ENCODE measurements at places on chromosomes 3 and 15. TPM values are rescaled to one million over a fixed set of nuclear protein-coding genes. Genes with fewer than 3 reads are reported as not detected.
A peak's percentile ranks its signal among the peaks of the same experiment; 100 is the strongest.

GRCh38 chr3:43922374-43922773 lies 231.6 kb downstream of the ABHD5 start:
- no peaks in the 10 kb centered on the region for H3K36me3 ChIP-seq
- DNase-seq, result no peak
- H3K27ac ChIP-seq, result no peak overlapping the region
- peaks cover 6% of the 10 kb centered on the region for H3K4me1 ChIP-seq
- H3K27me3 ChIP-seq, result peaks cover 26% of the 10 kb centered on the region

DNA sequence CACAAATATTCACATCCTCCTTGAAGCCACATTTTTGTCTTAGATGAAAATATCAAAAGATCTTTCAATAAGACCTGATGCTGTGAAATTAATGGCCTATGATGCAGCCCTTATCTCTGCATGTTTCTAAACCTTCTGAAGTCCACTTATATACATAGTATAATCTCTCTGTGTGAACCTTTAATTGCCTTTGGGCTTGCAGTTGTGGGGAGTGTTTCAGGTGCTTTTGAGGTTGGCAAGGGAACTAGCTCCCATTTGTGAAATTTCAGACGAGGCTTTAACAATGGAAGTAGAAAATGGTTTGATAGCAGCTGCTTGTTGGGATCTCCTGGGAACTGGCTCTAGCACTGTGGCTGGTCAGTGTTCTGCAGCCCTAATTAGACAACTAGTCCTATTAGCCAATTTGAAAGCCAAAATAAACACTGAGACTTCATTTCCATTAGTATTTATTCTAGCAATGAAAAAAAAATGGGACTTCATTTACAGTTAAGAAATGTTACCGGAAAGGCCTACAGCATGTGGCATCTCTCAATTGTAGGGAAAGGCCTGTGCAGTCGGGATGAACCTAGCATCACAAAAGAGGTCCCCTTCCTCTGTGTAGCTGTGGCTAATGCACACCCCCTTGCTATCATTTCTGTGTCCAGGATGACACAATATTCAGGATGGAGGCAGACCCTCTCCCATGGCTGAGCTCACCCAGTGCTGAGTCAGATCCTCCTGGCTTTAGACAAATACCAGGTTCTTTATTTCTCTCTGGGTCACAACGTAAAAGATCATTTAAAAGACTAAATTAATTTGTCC lies 140.7 kb upstream of the TRIM42 start:
- no peaks in the 10 kb centered on the region for H3K27me3 ChIP-seq
- no peak overlapping the region for H3K4me3 ChIP-seq
- no peaks in the 10 kb centered on the region for H3K4me1 ChIP-seq
- peak; percentile 11 for DNase-seq
- no peak overlapping the region for H3K27ac ChIP-seq

GRCh38 chr3:22117751-22118346 lies 366.8 kb upstream of the ZNF385D start:
- no peak overlapping the region for H3K4me3 ChIP-seq
- H3K27ac ChIP-seq, result no peak overlapping the region
- H3K4me1 ChIP-seq, result no peaks in the 10 kb centered on the region
- DNase-seq, result no peak
- no peaks in the 10 kb centered on the region for H3K27me3 ChIP-seq
- H3K36me3 ChIP-seq, result no peaks in the 10 kb centered on the region

- H3K4me3 ChIP-seq, result no peak overlapping the region
- DNase-seq, result no peak
- H3K27ac ChIP-seq, result peak overlapping the region; percentile 80
- no peaks in the 10 kb centered on the region for H3K36me3 ChIP-seq
Measured at GRCh38 chr15:31397851-31398661, 71.4 kb downstream of the KLF13 start.

DNA sequence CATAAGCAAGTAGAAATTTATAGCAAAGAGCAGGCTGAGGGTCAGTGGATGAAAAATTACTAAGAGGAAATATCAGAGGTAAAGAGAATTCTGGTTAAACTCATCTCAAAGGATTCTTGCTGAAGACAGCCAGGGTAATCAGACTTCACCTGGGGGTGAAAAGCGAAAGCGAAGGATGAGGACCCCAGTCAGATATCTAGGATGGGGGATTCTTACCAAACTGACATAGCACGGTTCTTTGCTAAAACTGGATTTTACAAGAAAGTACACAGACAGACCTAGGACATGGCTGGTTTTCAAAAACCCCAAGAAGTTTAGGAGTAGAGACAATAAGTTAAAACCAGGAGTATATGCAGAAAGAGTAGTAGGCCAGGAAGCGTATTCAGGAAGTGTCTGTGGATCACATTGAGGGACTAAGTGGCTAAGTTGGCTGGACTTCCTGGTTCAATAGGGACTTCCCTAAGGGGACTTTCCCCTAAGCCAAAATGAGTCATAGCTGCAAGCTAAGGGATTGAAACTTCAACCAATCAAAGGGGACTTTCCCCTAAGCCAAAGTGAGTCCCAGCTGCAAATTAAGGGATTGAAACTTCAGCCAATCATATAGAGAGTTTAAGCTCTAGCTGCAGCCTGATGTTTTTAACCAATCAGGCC lies 2.4 kb upstream of the CFAP91 start:
- H3K4me1 ChIP-seq, result peaks cover 13% of the 10 kb centered on the region
- no peak overlapping the region for H3K4me3 ChIP-seq
- peaks cover 11% of the 10 kb centered on the region for H3K27me3 ChIP-seq
- no peak for DNase-seq

DNA sequence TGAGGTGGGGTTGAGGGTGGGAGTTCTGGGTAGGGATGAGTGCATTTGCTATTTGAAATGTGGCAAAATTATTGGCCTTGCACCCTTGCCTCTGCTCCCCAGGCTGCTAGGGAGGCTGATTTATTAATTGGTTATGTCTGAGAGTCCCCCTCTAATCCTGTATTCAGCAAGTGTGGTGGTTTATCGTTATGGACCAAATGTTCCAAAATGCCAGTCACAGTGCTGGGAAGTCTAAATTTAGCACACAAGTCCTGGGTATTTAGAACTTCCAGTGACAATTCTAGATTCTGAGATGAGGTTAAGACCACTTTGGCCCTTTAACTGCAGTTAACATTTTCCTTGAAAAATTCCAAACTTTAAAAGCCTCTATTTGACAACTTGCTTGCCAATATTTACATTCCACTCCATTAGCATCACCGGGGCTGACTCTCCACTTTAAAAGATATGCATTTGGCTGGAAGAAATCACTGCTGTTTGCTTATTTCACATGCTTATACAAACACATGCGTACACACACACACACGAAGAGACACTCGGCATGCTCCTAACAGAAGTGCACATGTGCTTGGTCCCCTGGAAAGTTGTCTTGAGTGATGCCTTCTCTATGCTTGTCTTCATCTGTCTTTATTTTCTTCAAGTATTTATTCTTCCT lies 247.7 kb downstream of the IL20RB start:
- no peak overlapping the region for H3K4me3 ChIP-seq
- no peaks in the 10 kb centered on the region for H3K36me3 ChIP-seq
- H3K27ac ChIP-seq, result no peak overlapping the region
- DNase-seq, result no peak
- no peaks in the 10 kb centered on the region for H3K27me3 ChIP-seq

DNA sequence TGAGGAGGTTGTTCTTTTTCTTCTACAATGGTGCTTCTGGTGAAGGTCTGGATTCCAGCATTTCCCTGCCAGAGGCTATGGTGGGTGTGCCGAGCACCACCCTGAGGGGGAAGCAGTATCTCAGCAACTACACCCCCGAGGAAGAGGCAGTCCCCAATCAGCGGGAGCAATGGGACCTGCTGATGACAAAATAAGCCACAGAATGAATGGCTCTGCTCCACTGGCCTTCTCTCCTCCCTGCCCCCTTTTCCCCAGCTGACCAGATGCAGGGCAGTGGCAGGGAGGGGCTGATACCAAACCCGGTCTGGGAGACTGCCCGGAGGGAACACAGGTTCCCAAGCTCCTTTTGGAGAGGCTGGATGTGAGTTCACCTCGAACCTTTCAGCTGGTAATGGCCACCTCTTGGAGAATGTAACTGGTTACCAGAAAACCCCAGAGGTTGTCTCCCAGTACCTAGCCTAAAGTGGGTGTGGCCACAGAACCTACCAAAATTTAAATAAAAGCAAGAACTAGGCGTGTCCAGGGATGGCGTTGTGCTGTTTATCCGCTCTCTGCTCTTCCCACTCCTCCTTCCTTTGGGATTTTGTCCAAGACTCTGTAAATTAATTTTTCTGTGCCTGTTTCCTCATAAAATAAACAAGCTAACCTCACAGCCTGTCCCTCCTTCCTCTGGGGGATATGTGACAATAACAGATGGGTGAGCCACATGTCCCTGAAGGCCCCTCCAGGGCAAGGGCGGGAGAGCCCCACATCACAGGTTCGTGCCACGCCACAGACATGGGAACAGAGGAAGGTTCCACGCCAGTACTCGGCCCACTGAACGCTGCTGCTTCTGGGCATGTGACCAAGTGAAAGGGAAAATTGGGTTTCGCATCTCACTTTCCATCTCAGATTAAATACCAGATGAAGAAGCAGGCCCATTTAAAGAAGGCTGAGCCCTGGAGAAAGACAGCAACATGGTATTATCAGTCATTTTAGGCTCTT lies 35.1 kb upstream of the SPTBN5 start:
- H3K4me1 ChIP-seq, result peaks cover 41% of the 10 kb centered on the region
- H3K27ac ChIP-seq, result peak overlapping the region; percentile 81
- no peaks in the 10 kb centered on the region for H3K27me3 ChIP-seq
- no peak overlapping the region for H3K4me3 ChIP-seq
- DNase-seq, result peak; percentile 76
- peaks cover 10% of the 10 kb centered on the region for H3K36me3 ChIP-seq

DNA sequence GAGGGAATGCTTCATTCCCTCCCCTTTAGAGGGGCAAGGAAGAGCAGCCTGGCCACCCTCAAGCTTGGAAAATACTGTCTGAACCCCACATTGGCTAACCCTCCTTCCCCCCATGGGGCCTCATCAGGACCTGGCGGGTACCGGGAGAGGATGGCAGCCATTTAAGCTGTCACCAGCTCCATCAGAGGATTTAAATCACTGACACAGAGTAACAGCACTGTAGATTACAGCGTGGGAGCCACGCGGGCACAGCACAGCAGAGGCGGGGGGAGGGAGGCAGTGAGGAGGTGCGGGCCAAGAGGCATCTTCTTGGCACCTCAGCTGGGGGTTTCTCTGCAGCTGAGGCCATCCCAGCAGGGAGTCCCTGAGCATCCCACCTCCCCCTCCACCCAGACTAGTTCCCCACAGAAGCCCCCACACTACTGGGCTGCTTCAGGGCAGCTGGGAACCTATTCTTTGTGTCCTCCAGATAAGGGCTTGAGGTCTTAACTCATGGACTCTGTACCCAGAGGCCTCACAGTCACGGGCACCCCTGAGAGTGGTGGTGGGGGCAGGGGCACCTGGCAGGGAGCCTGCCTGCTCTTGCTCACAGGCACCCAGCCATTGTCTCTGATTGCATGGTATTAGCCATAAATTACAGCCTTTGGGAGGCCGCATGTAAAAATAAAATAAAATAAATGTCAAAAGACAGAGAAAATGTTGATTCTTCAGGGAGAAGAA lies 21.9 kb upstream of the CACNA2D2 start:
- H3K27ac ChIP-seq, result no peak overlapping the region
- no peaks in the 10 kb centered on the region for H3K36me3 ChIP-seq
- peaks cover 20% of the 10 kb centered on the region for H3K27me3 ChIP-seq
- no peak for DNase-seq

DNA sequence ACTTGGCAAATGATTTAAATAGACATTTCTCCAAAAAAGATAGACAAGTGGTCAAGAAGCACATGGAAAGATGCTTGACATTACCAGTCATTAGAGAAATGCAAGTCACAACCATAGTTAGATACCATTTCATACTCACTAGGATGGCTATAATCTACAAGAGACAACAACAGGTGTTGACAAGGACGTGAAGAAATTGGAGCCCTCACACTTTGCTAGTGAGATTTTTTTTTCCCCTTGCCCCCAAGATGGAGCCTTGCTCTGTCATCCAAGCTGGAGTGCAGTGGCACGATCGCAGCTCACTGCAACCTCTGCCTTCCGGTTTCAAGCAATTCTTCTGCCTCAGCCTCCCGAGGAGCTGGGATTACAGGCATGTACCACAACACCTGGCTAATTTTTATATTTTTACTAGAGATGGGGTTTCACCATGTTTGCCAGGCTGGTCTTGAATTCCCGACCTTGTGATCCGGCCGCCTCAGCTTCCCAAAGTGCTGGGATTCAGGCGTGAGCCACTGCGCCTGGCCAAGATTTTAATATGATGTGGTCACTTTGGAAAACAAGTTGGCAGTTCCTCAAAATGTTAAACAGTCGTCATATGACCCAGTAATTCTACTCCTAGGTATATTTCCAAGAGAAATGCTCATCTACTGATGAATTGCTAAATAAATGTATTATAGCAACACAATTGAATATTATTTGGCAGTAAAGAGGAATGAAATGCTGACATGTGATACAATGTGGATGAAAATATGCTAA lies 103.3 kb downstream of the ATG7 start:
- H3K4me3 ChIP-seq, result no peak overlapping the region
- peaks cover 13% of the 10 kb centered on the region for H3K4me1 ChIP-seq
- no peaks in the 10 kb centered on the region for H3K27me3 ChIP-seq
- no peak for DNase-seq
- H3K27ac ChIP-seq, result no peak overlapping the region

DNA sequence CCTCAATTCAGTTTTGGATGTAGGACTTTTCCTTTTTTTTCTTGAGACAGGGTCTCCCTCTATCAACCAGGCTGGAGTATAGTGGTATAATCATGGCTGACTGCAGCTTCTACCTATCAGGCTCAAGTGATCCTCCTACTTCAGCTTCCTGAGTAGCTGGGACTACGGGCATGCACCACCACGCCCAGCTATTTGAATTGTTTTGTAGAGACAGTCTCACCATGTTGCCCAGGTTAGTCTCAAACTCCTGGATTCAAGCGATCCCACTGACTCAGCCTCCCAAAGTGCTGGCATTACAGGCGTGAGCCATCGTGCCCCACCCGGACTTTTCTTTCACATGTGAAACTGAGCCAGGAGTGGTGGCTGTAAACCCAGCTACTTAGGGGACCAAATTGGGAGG lies 3.5 kb downstream of the RNU5B-1 start:
- H3K4me3 ChIP-seq, result no peak overlapping the region
- DNase-seq, result no peak
- peaks cover 9% of the 10 kb centered on the region for H3K4me1 ChIP-seq
- H3K27me3 ChIP-seq, result peaks cover 3% of the 10 kb centered on the region
- H3K36me3 ChIP-seq, result no peaks in the 10 kb centered on the region
- no peak overlapping the region for H3K27ac ChIP-seq

DNA sequence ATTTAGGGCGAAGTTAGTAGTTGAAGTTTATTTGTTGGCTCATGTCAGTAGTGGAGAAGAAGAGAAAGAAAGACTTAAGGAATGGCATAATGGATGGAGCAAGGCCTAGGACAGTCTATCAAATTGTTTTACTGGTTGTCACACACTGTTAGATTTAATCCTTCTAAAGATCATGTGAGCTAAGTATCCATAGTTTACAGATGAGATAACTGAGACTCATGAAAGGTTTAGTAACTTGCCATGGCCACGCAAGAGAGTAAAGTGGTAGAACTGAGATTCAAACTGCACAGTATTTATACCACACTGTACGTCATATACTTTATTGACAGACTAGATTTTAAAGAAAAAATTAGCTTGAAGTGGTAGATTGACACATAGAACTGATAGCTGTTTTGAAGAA lies 11.4 kb downstream of the SPRED1 start:
- DNase-seq, result no peak
- peaks cover 49% of the 10 kb centered on the region for H3K4me1 ChIP-seq
- peaks cover 3% of the 10 kb centered on the region for H3K36me3 ChIP-seq
- no peaks in the 10 kb centered on the region for H3K27me3 ChIP-seq
- no peak overlapping the region for H3K4me3 ChIP-seq

KBTBD12 gene
- not detected for total RNA-seq

MESP2 gene
- total RNA-seq, result 0.72 TPM

NR1I2 gene
- total RNA-seq, result not detected

MKRN3 gene
- 0.36 TPM for total RNA-seq

TYRO3 gene
- total RNA-seq, result 6.2 TPM

KCNH8 gene
- total RNA-seq, result not detected

DOCK3 gene
- 0.36 TPM for total RNA-seq

ITIH1 gene
- total RNA-seq, result not detected

All from osteoblast (primary cell).